Thoracic aorta (tissue), 2 donors: ENCODE measurements at places on chromosomes 3 and 15. TPM values are rescaled to one million over a fixed set of nuclear protein-coding genes. Genes with fewer than 3 reads are reported as not detected.

Gene DAPK2
- 10.6 TPM for total RNA-seq

Gene SH2D7
- total RNA-seq: not detected

Gene DOCK3
- 0.14 TPM for total RNA-seq

Gene SLC9A9
- total RNA-seq: 29.6 TPM

Gene WNT5A
- total RNA-seq: 5.4 TPM

Gene GABRR3
- not detected for total RNA-seq

Gene LXN
- 14.9 TPM for total RNA-seq

Gene PRSS50
- total RNA-seq: 0.28 TPM

Gene GABRG3
- total RNA-seq: not detected
